ENCODE measurements at places on chromosomes 2 and 18.
A peak's percentile ranks its signal among the peaks of the same experiment; 100 is the strongest.

DNA sequence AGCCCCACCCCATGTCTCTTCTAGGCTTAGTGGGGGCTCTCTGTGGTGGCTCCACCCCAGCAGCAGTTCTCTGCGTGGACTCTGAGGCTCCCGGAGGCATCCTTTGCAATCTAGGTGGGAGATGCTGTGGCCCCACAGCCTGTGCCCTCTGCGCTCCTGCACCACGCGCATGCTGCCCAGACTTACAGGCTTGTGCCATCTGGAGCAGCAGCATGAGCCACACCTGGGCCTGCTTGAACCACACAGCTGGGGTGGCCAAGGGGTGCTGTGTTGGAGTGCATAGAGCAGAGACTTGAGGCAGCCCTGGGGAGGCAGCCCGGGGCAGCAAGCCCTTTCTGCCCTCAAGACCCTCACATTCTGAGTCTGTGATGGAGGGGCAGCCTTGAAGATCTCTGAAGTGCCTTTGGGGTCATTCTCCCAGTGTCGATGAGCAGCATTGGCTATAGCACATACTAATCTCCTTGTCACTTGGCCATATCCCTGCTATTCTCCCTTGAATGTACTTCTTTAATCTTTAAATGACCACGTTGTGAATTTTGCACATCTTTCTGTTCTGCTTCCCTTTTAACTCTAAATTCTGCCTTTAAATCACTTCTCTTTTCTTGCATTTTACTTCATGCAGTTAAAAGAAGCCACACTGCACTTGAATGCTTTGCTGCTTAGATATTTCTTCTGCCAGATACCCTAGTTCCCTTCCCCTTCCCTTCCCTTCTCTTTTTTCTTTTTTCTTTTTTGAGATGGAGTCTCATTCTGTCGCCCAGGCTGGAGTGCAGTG is 62.4 kb downstream of the NCAPH start:
- DNase-seq, result no peak

GRCh38 chr2:26302846-26303245 is 43.1 kb upstream of the SELENOI start:
- no peak for DNase-seq

GRCh38 chr2:171822525-171823322 is 71.3 kb downstream of the SLC25A12 start:
- DNase-seq, result no peak

DNA sequence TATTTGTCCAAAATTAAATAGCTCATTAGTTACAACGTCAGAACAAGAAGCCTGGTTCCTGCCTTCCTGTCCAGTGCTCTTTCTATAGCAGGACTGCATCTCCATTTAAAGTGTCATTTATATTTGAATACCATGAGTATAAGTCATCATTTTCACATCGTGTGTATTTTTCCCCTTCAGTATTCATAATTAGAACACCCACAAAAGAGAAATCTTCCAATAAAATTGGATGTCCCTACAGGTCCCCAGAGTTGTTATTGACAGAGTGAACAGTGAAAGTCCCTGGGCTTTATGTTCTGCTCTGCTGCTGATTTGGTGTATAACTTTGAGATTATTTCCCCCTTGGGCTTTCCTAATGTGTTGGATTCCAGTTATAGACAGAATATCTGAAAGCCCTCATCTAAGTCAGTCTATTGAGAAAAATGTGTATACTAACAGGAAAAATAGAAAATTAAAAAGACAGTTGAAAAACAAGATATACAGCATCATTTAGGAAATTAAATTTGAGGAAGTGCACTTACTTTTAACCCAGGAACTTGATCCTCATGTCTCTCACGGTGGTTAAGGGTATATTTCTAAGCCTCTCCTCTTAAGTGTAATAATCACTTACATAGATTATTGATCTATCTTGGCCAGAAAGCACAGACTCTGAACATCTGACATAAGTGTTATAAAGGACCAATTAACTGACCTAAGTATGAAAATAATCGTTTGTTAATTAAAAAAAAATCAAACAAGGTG is 15.2 kb upstream of the REV1 start:
- DNase-seq, result no peak

- no peak for DNase-seq
These were observed 19.9 kb upstream of the SMCHD1 start for GRCh38 chr18:2635586-2635985.

DNA sequence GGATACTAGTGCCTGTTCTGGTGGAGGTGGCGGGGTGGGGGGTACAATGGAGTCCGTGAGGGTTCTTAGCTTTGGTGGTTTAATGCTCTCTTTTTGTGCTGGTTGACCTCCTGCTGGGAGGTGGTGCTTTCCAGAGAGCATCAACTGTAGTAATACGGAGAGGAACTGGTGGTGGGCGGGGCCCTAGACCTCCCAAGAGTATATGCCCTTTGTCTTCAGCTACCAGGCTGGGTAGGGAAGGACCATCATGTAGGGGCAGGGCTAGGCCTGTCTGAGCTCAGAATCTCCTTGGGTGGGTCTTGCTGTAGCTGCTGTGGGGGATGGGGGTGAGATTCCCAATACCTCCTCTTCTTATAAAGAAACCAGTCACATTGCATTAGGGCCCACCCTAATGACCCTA is 27.1 kb downstream of the CAMKMT start:
- no peak for DNase-seq

DNA sequence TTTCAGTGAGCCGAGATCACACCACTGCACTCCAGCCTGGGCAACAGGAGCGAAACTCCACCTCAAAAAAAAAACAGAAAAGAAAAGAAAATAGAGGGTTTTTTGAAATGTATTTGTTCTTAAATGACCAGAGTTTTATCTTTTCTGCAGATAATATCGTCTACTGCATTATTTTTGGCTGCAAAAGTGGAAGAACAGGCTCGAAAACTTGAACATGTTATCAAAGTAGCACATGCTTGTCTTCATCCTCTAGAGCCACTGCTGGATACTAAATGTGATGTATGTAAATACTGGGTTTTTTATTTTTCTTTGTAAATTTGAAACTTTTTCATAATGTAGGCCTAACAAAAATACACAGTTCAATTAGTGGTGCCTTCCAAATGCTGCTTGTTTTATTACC is 18.1 kb downstream of the CCNT2 start:
- no peak for DNase-seq

GRCh38 chr2:150476286-150476685 is 11.2 kb downstream of the RND3 start:
- peak; percentile 78 for DNase-seq

DNA sequence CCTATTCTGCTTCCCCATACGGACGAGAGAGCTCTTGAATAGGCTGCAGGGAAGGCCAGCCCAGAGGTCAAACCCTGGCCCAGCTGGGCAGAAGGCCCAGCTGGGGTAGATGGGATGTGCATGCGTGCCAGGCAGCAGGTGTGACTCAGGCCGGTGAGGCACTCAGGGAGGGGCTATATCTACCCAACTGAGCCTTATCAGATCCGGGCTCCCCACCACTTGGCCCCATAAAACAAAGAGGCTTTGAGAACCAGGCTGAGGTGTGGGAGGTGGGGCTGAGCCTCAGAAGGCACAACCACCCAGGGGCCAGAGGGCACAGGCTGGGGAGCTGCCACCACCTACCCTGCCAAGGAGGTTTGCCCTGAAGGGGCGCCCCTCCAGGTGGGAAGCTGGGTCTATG is 8.0 kb upstream of the CFAP65 start:
- DNase-seq, result no peak

GRCh38 chr2:110873597-110874452 is 141.5 kb downstream of the ACOXL start:
- no peak for DNase-seq

GRCh38 chr2:100818606-100819369 is 1.2 kb upstream of the NPAS2 start:
- peak; percentile 78 for DNase-seq

GRCh38 chr2:189870381-189871085 is 86.3 kb downstream of the PMS1 start:
- no peak for DNase-seq

DNA sequence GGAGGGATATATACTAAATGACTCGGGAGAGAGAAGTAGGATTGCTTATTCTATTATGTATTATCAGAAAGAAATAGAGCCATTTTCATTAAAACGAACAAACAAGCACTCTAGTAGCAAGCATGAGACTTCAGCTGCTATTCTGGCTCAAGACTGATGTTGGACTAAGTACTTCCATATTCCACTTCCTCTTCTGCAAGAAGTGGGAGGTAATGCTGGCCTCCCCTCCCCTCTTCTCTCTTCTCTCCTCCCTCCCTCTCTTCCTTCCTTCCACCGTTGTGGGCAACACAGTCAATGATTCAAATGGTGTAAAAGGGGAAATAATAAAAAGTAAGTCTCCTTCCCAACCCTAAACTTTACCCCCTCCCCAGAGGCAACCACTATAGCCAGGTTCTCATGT is 62.6 kb downstream of the EMX1 start:
- no peak for DNase-seq

DNA sequence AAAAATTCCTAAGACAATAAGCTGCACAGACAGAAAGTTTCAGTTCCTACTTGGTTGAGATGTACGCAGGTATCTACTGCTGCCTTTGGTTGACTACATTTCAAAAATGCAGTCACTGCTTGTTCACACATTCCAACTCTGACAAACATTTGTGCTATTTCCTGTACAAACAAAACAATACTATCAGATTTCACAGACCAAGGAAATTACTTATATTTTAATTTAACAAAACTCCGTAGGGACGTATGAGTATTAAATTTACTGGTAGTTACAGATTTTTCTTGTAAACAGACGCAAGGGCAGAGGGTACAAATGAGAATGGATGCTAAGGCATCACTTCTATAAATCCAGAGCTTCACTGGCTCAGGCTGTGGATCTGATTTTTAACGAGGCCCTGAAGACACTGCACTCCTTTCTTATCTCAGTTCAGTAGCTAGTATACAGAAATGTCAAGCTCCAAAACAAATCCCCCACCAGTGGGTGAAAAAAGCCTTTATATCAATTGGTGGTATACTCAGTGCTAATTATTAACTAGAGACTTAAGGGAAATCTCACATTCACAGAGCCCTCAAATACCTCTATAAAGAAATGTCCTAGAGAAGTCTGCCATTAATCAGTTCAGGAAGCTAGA is 31.7 kb upstream of the TTC32 start:
- DNase-seq, result peak; percentile 47

DNA sequence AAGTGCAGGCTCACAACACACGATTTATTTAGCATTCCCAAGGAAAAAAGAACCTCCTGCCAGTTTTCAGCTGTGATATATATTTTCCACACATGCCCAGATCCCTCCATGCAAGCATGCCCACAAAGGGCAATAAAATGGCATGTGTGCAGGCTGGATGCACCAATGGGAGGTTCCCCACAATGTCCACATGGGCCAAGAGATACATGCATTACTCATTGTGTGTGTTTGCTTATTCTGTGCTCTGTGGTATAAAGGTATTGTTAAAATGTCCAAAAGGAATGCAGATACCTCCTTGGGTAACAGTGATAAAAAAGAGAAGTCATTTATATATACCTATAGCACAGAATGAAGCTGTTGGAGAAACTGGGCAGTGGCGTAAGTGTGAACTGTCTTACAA is 207.4 kb downstream of the FHOD3 start:
- DNase-seq, result no peak

DNA sequence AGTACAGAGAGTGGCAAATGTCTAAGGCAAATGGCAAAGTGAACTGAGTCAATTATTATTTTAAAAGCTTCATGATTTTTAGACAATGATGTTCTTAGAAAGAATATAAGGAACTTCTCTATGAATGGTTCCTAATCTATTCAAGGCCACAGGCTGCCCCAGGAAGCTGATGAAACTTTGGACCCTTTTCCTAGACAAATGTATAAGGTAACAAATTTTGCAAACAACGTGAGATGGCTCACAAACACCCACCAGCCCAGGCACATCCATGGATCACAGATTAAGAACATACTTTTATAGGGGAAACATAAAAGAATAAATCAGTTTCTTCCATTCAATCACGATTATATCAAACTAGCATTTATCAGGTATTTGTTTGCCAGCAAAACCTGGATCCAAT is 659.0 kb downstream of the IRS1 start:
- no peak for DNase-seq

DNA sequence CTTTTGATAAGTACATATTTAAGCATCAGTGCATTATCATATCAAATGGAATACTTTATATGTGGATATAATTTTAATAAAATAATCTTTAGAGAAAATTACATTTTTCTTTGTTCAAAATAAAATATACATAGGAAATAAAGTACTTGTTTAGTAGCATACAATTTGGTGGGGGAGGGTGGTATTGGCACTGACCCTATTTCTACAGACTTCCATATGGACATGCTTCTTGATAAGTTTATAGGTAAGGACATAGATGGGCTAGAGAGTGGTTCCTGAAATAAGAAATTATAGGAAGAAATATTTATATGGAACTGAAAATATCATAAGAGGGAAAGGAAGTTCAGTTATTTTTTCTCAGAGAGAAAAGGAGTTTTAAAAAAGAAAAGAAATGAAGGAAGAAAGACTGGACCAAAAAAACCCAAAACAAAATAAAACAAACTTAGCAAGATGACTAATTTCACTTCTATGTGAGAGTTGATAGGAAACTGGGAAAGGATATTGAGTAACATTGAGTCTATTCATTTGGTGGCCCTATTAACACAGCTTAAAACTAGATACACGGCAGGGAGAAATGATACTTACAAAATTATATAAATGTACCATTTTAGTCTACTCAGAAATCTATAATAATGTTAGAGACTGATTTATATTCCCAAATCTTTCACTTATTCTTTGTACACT is 505.9 kb downstream of the ERBB4 start:
- DNase-seq, result peak; percentile 25

DNA sequence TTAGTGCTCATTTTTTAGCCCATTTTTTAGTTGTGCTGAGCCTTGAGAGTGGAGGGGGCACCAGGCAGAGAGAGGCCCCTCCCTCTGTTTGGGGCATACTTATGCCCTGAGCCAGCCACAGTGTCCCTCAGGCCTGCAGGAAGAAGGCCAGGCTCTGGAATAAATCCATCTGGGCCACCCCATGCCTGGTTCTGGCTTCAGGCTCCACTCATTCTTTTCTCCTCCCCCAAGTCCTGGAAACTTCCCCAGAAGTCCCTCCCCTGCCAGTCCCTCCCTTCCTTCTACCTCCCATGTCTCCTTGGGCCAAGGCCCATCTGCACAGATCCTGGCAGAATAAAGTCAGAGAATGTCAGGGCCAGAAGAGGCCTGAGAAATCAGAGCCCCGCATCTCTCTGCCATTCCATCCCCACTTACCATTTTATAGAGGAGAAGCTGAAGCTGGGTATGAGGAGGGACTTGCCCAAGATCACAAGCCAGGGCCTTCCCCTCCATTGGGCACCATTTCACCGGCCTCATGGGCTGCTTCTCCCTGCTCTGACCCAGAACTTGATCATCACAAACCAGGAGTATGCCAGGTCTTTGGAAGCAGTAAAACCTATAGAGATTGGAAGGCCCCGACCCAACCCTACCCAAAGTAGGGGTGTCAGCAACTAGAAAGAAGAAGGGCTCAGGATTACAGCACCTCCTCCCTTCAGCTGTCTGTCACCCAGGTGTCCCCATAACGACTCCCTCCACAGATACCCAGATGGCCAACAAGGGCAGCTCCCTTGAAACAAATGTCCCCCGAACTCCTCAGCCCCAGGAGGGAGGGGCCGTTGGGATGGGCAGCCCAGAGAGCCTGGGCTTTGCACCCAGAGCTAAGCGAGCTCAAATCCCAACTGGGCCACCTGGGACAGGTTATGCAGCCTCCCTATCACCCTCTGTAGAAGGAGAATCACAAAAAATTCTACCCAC is 108.4 kb downstream of the POLR1A start:
- DNase-seq, result no peak

- no peak for DNase-seq
These were observed 801.3 kb downstream of the ERBB4 start for GRCh38 chr2:211737282-211737681.
